ENCODE measurements at places on chromosomes 11 and 22.
A peak's percentile ranks its signal among the peaks of the same experiment; 100 is the strongest.

GRCh38 chr11:103659206-103659618 lies 377.2 kb upstream of the DDI1 start:
- DNase-seq, result peak; percentile 27

GRCh38 chr11:61018059-61018458 lies 46.6 kb downstream of the CD6 start:
- DNase-seq, result no peak

DNA sequence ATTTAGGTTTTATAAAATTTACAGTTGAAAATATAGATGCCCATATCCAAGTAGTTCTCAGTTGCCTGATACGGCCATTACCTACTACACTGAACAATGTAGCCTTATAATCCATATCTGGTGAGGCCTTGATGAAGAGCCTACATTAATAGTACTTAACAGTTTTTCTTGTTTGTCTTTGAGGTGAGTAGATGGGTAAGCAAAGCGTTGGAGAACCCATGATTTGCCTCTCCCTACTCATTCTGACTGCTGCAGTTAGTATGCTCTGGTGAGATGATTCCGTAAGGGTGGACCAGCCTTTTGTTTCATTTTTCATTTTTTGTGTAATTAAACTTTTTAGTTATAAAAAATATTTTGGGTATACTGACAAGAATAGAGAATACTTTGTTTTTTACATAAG lies 11.4 kb downstream of the PAAF1 start:
- no peak for DNase-seq

- DNase-seq, result no peak
Measured at GRCh38 chr11:11821899-11822298, 19.9 kb upstream of the USP47 start.

DNA sequence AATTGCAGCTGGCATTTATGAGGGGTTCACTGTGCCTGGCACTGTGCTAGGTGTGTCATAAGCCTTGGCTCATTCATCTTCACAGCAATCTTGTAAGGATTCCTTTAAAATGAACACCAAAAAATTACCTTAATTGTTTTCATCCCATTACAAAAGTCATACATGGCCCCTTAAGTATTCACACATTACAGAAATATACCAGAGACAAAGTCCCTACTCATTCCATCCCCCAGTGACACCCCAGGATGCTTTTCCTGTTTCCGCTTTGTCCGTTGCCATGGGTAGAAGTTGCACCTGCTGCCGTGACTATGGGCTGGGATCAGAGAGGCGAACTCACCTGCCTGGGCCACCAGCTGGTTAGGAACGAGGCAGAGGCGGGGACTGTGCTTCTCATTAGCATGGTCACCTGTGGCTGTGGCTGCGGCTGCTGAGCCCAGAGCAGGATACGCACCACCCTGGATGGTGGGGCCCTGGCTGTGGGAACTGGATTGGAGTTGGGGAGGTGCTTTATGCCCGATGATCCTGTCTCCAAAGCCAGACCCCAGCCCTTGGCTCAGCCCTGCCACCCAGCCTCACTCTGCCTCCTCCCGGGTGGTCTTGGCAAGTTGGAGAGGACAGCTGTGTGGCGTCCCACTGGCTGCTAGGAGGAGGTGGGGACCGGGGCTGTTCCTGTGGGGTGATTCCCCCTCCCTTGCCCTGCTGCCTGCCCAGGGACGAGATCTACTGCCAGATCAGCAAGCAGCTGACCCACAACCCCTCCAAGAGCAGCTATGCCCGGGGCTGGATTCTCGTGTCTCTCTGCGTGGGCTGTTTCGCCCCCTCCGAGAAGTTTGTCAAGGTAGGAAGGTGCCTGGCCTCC lies 60.8 kb downstream of the MYO7A start:
- DNase-seq, result no peak

DNA sequence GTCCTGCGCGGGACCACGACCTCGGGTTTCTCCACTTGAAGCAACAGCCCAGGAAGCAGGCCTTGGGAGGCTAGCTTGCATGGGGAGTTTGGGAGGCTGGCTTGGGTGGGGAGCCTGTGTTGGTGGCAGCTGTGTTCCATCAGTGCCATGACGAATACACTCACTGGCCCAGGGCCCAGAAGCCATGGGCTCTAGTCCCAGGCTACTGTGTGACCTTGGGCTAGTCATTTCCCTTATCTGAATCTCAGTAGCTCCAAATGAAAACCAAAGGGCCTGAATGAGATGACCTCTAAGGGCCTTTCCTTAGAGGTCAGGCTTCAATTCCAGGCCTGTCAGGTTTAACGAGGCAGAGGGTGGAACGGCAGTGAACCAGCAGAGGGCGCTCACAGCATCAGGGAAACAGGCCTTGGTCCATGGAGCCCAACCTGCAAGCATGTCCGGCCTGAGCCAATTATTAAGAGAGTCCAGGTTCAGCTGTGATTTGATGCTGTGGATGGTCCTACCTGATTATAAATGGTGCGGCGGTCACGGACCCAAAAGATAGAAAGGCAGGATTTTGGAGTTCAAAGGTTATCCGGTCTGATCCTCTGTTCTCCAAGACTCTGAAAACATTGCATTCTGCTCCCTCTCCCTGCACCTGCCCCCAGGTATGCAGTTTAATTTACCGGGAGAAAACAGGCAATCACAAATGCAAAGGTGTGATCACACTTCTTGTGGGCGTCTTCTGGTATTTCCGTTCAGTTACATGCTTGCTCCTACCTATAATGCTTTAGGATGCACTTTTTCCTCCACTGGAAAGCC lies 15.9 kb downstream of the PTPN5 start:
- peak; percentile 73 for DNase-seq

DNA sequence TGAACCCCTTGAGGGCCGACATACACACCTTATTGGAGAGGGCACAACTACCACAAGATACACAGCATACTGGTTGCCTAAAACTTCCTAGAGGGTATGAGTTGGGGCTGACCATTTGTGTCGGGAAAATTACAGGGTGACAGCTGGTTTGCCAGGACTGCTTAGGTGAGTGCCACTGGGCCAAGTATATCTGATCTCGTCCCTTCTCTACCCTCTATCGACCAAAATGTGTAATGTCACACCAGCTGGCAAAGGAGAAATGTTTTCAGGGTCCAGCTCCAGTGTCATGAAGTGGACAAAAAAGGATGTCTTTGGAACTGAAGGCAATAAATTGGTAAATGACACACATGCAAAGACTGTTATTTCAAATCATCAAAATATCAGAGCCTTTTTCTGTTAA lies 126.1 kb downstream of the PGR start:
- peak; percentile 45 for DNase-seq

- peak; percentile 16 for DNase-seq
Measured at GRCh38 chr11:27524155-27524554, 17.6 kb upstream of the LIN7C start.

- DNase-seq, result peak; percentile 23
Measured at GRCh38 chr11:90434858-90435257, 212.0 kb upstream of the CHORDC1 start.

DNA sequence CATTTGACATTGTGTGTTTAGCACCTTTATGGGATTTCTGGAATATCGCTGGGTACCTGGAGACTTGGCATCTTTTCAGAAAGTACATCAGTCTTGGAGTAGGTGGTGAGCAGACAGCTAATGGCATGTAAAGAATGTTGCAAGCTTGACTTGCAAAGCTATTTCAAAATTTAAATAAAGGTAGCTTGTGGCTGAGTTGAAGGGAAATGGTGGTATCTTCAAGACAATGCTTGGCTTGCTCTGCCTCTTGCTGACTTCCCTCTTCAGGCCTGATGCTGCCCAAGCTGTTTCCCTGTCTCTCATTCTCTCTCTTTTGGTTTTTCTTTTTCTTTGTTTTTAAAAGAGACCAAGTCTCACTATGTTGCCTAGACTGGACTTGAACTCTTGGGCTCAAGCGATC lies 13.2 kb downstream of the ZNRF3 start:
- no peak for DNase-seq

DNA sequence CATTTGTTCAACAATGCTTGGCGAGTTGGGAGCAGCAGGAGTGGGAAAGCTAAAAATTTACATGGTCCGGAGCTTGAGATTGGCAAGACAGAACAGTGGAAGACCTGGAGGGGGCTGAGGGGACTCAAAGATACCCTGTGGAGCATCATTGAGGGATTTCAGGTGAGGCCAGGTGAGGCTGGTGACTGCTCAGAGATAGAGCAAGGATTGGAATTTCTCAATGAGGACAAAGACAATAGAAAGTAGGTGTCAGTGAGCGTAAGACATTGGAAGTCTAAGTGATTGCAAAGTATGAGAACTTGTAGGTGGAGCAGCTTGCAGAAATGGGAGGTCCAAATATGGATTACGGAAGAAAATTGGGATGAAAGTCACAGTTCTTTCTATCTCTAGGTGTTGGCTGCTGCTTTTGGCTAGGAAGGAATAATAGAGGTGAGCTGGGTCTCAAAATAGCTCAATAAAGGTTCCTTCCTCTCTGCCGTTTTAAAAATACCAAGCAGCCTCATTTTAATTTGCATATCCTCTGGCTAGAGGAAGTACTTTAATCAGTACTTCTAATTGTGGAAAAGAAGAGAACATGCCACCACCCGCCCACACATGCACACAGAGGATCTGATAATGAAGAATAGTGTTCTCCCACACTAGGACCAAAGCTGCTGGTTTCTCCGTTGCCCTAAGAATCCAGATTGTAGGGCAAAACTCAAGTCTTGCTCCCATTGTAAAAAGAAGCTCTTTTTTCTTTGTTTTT lies 41.8 kb upstream of the SORL1-AS1 start:
- DNase-seq, result peak; percentile 55

DNA sequence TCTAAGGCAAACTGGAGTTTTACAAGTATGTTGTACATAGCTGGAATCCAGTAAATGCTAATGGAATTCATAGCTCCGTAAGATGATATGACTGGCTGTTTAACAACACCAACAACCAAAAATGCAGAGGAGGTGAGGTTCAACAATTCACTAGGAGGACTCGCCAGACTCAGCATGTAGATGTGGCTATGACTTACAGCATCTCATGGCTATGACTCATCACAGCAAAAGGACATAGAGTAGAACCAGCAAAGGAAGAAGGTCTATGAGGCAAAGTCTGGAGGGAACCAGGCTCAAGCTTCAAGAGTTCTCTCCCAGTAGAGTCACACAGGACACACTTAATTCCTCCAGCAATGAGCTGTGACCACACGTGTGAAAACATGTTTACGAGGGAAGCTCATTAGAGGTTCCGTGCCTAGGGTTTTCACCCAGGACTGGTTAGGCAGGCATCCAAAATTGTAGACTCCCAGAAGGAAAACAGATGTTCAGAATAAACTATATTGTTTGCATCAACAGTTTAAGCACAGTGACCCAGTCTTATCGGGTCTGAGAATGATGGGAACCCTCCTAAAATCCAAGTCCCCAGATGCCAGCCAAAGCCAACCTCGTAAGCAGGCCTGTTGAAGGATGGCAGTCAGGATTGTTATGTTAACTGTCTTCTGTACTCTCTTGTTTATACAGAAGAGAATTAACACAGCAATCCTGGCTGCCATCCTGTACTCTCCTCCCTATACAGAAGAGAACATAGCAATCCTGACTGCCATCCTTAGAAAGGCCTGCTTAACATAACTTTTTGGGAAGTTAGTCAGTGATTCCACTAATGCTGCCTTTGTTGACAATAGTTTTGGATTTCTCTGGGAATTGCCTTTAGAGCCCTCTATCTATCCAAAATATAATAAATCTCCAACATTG lies 116.6 kb downstream of the LARGE1 start:
- no peak for DNase-seq

DNA sequence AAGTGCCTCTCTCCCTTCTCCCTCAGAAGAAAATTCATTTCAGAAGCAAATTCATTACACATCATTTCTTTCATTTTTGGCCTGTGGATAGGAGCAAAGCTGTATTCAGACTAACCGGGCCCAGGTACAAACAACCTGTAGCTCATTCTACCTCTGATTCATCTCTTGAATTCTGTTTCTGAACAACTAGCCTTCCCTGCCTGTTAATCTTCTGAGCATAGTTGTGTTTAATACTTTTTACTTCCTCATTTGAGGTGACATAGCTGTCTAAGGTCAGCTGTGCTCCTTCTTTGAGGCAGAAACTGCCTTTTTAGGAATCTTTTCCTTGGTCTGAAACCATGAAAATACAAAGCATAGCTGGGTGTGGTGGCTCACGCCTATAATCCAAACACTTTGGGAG lies 12.6 kb upstream of the IL18BP start:
- DNase-seq, result no peak

DNA sequence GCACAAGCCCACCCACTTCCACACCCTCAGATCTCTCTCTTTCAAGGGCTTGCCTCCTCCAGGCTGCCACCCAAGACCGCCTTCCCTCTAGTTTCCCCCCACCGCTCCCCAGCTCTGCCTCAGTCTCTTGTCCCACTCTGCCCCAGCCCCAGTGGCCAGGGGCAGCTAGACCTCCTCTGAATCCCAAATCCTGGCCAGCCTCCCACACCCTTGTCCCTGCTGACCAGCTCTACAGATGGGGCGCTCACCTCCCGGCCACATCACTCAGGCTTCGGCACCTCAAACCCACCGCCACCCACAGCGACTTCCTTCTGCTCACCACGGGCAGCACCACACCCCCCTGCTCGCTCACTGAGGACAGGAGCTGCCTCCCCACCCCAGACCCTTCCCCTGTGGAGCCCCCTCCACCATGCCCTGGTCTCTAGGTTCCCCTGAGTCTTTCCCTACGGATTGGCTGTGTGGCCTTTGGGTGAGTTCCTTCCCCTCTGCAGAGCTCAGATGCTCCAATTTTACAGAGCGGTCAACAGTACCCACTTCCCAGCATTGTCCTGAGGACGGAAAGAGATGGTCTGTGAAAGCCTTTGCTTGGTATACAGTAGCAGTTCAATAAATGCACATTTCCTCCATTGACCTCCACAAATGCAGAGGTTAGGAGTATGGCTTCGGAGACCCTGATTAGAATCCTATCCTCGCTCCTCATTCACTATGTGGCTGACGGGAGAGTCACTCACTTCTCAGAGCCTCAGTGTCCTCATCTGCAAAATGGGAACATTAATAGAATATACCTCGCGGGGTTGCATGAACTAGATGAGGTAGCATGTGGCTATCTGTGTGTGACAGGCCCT lies 11.5 kb upstream of the SPI1 start:
- no peak for DNase-seq

DNA sequence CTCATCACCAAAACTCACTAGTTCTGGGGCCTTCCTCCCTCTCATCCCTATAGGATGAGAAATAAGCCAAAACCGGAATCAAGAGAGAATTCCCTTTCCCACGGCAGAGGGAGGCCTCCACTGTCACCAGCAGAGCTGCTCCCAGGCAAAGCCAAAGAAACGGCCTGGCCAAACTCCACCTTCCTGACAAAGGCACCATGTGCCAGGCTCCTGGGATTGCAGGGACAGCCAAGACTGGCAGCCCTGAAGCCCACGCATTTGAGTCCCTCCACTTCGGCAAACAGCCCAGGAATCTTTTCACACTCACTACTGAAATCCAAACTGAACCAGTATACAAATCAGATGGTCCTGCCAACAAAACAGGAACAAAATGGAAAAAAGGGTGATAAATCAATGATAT lies 6.1 kb downstream of the SMCO4 start:
- DNase-seq, result no peak

DNA sequence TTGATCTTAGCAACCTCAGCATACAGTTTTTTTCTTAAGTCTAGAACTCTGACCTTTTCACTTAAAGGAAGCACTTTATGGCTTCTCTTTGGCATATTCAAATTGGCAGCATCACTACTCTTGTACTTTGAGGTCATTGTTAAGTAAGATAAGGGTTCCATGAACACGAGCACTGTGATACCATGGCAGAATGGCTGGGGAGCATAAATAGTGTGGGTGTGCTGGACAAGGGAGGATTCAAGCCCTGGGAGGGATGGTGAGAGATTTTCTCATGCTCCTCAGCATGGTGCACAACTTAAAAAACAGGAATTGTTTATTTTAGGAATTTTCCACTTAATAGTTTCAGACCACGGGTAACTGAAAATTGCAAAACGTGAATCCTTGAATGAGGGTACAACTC lies 111.4 kb downstream of the ATXN10 start:
- DNase-seq, result no peak

- no peak for DNase-seq
Measured at GRCh38 chr22:27720860-27721259, 80.7 kb downstream of the MN1 start.

All from NAMALWA (cell line).